ENCODE measurements at places on chromosomes 11 and 22. TPM values are rescaled to one million over a fixed set of nuclear protein-coding genes. Genes with fewer than 3 reads are reported as not detected.
A peak's percentile ranks its signal among the peaks of the same experiment; 100 is the strongest.

DNA sequence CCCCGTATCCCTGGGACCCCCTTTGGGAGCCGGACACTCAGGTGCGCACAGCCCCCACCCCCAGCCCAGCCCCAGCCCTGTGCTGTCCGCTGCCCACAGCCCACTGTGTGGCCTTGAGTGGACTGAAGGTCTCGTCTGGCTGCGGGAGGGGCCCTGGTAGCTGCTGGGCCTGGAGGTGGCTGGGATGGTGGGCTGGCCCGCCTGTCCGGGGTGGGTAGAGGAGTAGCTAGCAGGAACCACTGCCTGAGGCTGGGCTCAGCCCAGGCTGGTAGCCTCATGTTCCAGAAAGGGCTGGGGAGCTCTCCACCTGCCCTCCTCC is 4.6 kb upstream of the MUC6 start:
- H3K4me3 ChIP-seq = no peak overlapping the region
- no peak for DNase-seq
- H3K4me1 ChIP-seq = peaks cover 7% of the 10 kb centered on the region
- H3K27me3 ChIP-seq = no peaks in the 10 kb centered on the region
- H3K27ac ChIP-seq = no peak overlapping the region

- peak overlapping the region; percentile 34 for H3K27ac ChIP-seq
- H3K4me1 ChIP-seq = peaks cover 52% of the 10 kb centered on the region
- H3K36me3 ChIP-seq = no peaks in the 10 kb centered on the region
- no peak for DNase-seq
Measured at GRCh38 chr11:106988151-106989077, 29.9 kb downstream of the GUCY1A2 start.

KRTAP5-1 gene
- polyA plus RNA-seq = not detected

PYGM gene
- 0.08 TPM for polyA plus RNA-seq

DNA sequence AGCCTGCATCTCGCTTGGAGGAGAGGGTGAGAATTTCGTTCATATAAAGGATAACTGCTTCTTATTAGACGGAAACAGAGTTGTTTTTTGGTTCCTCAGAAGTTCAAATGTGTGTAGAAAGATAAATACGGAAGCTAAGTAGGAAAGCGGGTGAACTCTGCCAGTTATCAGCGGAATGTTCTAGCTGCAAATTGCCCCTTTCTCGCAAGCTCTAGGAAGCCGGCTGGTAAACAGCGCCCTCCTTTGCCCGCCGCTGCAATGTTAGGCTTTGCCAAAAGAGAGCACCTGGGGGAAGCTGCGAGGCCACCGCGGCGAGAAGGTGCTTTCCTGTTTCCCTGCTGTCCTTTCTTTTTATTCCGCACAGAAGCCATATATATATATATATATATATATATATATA is 67.0 kb downstream of the IGLL5 start:
- H3K4me3 ChIP-seq = no peak overlapping the region
- H3K4me1 ChIP-seq = peaks cover 2% of the 10 kb centered on the region
- no peaks in the 10 kb centered on the region for H3K36me3 ChIP-seq
- H3K27me3 ChIP-seq = no peaks in the 10 kb centered on the region
- H3K27ac ChIP-seq = no peak overlapping the region
- DNase-seq = peak; percentile 27

- no peaks in the 10 kb centered on the region for H3K36me3 ChIP-seq
- no peaks in the 10 kb centered on the region for H3K4me1 ChIP-seq
- H3K27ac ChIP-seq = no peak overlapping the region
- DNase-seq = no peak
- H3K4me3 ChIP-seq = no peak overlapping the region
Measured at GRCh38 chr11:95269036-95269819, 38.2 kb upstream of the SESN3 start.

DNA sequence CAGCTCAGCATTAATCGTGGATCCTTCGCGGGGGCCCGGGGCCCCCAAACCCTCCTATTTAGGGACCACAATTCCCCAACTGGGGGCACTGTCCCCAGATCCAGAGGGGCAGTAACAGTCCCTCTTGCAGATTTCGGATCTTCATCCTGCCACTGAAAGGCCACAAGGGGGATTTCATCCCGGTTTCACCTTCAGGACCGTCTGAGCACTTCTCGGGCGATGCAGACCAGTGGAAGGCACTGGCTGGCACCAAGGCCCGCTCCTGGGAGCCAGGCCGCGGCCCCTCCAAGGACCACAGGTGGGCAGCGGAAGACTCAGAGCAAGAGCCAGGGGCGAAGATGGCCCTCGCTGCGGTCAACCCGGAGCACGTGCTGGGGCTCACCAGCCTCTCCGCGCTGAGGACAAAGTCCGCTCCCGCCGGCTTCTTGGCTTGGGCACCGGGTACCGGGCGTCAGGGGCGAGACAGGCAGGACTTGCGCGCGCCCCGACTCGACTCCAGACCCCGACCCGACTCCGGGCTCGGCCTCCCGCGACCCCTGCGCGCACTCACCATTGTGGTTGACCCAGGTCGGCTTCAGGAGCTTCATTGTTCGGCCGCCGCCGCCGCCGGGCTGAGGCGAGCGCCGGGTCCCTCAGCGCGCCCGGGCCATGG is 517 bp downstream of the HIRA start:
- peak; percentile 62 for DNase-seq
- H3K36me3 ChIP-seq = peaks cover 10% of the 10 kb centered on the region
- H3K27me3 ChIP-seq = no peaks in the 10 kb centered on the region
- H3K4me1 ChIP-seq = peaks cover 18% of the 10 kb centered on the region

GRCh38 chr22:35150183-35151107 is 84.5 kb downstream of the ISX start:
- H3K4me1 ChIP-seq = no peaks in the 10 kb centered on the region
- H3K4me3 ChIP-seq = peak overlapping the region; percentile 14
- H3K27me3 ChIP-seq = peaks cover 5% of the 10 kb centered on the region
- H3K36me3 ChIP-seq = no peaks in the 10 kb centered on the region

GRCh38 chr11:22521226-22521625 is 104.4 kb downstream of the FANCF start:
- DNase-seq = no peak
- no peak overlapping the region for H3K27ac ChIP-seq
- no peaks in the 10 kb centered on the region for H3K4me1 ChIP-seq
- H3K36me3 ChIP-seq = no peaks in the 10 kb centered on the region
- no peak overlapping the region for H3K4me3 ChIP-seq

GRCh38 chr11:113684496-113684895 is 21.6 kb downstream of the TMPRSS5 start:
- no peaks in the 10 kb centered on the region for H3K4me1 ChIP-seq
- no peak for DNase-seq
- no peaks in the 10 kb centered on the region for H3K27me3 ChIP-seq
- H3K27ac ChIP-seq = no peak overlapping the region
- no peaks in the 10 kb centered on the region for H3K36me3 ChIP-seq

- H3K27ac ChIP-seq = no peak overlapping the region
- no peak overlapping the region for H3K4me3 ChIP-seq
- DNase-seq = no peak
- H3K36me3 ChIP-seq = peaks cover 4% of the 10 kb centered on the region
- no peaks in the 10 kb centered on the region for H3K27me3 ChIP-seq
- peaks cover 13% of the 10 kb centered on the region for H3K4me1 ChIP-seq
Measured at GRCh38 chr11:20457001-20457799, 69.7 kb downstream of the PRMT3 start.
